ENCODE measurements at places on chromosomes 13 and 19.

GRCh38 chr13:54226876-54227275, 1198.3 kb downstream of the OLFM4 start:
- DNase-seq, result no peak

DNA sequence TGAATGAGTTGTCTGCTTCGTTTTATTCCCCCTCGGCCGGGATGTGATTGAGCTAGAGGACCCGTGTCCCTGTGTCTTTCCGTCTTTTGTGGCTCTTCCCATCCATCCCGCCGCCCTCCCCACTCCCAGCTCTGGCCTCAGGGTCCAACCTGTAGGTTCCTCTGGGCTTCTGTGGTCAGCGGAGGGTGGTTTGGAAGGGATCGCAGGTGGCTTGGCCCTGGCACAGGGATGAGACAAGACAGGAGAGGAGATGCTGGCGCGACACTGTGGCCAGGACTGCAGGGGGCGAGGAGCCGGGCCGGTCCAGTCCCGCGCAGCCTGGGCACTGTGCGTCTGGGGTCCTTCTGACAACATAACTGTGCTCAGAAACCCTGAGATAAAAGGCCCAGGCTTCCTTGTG, 2.0 kb downstream of the EVI5L start:
- no peak for DNase-seq

GRCh38 chr19:48480183-48480557, 11.0 kb downstream of the CYTH2 start:
- DNase-seq, result peak; percentile 76

GRCh38 chr13:26929971-26930730, 169.6 kb upstream of the GPR12 start:
- DNase-seq, result peak; percentile 89

GRCh38 chr13:106263801-106264200, 271.7 kb downstream of the EFNB2 start:
- no peak for DNase-seq

GRCh38 chr13:22049384-22049783, 378.5 kb downstream of the FGF9 start:
- no peak for DNase-seq

GRCh38 chr13:45918597-45918996, 67.0 kb upstream of the SIAH3 start:
- DNase-seq, result no peak

GRCh38 chr19:28475525-28475924, 737.4 kb downstream of the UQCRFS1 start:
- DNase-seq, result no peak

GRCh38 chr19:2325281-2326046, 2.9 kb downstream of the LSM7 start:
- no peak for DNase-seq

DNA sequence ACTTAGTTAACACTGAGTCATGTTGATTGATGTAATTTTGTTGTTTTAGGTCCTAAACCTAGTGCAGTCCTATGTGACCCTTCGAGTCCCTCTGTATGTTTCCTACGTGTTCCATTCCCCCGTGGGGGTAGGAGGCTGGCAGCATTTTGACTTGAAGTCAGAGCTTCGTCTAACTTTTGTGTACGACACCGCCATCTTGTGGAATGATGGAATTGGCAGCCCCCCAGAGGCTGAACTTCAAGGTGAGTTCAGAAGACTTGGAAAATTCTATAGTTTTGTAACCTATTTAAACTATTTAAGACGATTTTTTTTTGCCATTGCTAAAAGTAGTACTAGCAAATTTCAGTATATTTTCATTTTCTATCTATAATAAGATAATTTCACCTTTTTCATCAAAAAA, 117.9 kb downstream of the STOML3 start:
- peak; percentile 60 for DNase-seq

- DNase-seq, result no peak
Measured at GRCh38 chr13:110627761-110628476, 12.6 kb downstream of the NAXD start.

- no peak for DNase-seq
Measured at GRCh38 chr13:72561791-72562190, 165.6 kb downstream of the MZT1 start.

DNA sequence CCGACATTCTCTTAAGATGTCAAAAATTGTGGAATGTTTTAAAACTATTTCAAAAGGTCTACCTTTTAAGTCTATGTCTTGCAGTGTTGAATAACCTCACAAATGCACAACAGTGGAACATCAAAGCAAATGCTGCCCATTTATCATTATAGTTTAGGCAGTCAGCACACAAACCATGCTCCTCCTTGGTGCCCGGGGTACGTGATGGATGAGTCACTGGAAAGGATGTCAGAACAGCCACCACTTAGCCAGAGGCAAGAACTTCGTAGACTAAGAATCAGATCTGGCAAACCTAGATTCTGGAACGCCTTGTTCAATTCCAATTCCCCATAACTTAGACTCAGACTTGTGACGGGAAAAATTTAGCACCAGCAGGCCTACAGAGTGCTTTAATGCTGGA, 343.6 kb downstream of the FGF9 start:
- DNase-seq, result no peak

DNA sequence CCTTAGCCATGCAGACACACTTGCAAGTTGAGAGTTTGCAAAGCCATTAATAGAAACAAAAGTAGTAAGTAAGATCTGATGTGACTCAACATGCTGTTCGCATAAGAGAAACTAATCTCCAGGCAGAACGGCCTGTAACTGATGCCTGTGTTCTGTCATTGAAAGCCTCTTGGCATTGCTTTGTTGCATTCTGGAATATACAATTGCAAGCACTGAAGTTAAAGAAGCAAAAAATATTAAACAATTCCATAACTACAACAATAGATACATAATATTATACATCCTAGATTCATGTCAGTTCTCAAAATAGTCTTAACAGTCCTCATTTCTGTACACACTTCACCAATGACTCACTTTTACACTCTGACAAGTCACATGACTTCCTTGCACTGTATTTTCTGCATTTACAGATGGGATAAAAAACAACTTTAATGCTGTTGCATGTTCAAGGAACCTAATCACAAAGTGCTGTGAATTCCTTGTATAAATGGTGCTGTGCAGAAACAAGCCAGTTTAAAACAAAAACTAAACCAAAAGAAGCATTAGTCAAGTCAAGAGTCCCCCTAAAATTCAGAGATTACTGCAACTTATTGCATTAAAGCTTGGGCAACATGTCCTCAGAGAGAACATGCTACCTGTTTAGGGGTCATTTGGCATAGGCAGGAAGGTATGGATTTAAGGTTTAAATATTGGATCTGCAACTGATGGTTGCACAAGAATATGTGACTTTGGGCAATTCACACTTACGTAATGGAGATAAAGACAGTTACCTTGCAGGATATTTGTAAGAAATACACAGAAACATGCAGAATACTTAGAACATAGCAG, 79.5 kb upstream of the SERP2 start:
- DNase-seq, result no peak

GRCh38 chr19:2026770-2027169, 11.3 kb upstream of the BTBD2 start:
- no peak for DNase-seq

- DNase-seq, result no peak
Measured at GRCh38 chr13:111845621-111846351, 221.2 kb upstream of the SOX1 start.

DNA sequence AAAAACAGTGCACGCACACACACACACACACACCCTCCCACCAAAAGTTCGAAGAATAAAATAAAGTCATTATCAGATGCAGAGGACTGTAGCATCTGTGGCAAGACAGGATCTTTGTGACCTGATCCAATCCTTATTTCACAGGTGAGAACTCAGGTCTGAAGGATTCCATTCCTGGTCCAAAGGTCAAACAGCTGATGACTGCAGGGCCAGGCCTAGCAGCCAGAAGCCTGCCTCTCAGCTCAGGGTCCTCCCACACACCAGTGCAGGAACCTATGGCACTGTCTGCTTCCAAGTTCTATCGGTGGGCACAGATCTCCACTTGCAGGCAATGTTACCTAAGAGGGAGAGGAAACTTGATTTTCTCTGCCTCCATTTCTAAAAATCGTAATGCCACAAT, 57.5 kb downstream of the SERP2 start:
- DNase-seq, result no peak

DNA sequence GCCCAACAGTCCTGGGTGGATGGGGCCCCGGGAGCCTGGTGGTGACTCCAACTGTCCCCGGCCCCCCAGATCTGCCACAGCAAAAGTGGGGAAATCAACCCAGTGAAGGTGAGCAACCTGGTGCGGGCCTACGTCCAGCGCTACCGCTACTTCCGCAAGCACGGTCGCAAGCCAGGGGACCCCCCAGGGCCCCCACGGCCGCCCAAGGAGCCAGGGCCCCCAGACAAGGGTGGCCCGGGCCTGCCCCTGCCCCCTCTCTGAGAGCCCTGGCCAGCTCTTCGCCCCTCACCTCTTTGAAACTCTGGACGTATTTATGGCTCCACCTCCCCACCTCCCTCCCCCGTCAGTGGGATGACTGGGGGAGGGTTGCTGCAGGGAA, 7.5 kb downstream of the IRF3 start:
- no peak for DNase-seq

DNA sequence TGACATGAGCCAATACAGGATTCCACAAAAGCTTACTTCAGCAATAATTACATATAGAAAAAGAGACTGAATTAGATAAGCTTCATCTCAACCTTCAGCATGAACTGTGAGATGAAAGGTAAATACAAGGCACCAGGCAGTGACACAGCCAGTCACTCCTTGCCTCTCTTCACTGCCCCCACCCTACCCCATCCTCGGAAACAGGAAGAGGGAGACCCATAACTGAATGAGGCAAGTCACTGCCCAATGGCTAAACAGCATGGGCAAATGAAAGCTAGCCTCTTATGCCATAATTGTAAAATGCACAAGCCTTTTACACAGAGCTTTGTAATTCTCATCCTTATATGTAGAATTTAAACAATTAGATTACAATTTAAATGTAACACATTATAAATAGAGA, 1.7 kb downstream of the ZNF160 start:
- no peak for DNase-seq

GRCh38 chr13:110248449-110249143, 58.4 kb downstream of the COL4A1 start:
- DNase-seq, result no peak

DNA sequence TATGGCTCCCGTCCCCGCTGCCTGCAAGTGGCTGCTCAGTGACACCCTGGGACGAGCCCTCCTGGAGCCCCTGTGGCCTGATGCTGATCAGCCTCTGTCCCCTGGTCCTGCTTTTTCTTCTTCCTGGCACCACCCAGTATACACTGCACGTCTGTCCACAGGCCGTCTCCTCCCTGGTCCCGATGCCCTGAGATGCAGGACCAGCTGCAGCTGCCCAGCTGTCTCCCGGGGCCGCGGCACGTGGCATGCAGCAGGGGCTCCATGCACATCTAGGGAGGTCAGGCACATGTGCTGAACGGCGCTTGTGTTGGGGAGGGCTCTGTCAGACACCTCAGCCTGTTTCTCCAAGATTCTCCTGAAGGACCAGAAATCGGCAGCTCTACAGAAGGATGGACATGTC, 30.2 kb downstream of the ZFR2 start:
- DNase-seq, result no peak

GRCh38 chr19:33022472-33023116, 42.1 kb downstream of the RHPN2 start:
- DNase-seq, result no peak

DNA sequence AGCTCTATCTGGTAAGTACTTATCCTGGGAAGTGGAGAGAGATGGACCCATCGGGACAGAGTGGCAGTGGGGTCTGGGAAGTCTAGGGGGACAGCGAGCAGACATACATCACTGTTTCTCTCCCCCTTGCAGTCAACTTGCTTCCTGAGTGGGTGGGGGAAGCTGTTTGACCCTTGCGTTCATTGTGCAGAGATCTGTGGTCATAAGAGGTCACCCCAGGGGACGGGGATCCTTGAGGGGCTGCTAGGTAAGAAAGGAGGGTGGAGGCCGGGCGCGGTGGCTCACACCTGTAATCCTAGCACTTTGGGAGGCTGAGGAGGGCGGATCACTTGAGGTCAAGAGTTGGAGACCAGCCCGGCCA, 474 bp downstream of the ARHGEF18 start:
- no peak for DNase-seq

DNA sequence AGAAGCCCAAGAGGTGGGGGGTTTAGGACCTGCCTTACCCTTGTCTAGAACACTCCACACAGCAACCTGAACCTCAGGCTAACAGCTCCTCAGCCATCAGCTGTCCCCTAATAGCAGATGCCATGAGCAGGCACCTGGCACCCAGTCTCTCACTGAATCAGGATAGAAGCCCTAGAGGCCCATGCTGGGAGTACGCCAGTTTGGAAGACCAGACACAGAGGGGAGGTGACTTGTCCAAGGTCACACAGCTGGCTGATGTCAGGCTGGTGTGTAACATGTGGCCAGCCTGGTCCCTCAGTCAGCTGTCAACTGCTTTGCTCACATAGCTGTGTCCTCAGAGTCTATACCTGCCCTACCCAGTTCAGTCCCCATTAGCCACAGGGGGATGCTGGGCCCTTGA, 12.8 kb upstream of the SAMD1 start:
- no peak for DNase-seq

DNA sequence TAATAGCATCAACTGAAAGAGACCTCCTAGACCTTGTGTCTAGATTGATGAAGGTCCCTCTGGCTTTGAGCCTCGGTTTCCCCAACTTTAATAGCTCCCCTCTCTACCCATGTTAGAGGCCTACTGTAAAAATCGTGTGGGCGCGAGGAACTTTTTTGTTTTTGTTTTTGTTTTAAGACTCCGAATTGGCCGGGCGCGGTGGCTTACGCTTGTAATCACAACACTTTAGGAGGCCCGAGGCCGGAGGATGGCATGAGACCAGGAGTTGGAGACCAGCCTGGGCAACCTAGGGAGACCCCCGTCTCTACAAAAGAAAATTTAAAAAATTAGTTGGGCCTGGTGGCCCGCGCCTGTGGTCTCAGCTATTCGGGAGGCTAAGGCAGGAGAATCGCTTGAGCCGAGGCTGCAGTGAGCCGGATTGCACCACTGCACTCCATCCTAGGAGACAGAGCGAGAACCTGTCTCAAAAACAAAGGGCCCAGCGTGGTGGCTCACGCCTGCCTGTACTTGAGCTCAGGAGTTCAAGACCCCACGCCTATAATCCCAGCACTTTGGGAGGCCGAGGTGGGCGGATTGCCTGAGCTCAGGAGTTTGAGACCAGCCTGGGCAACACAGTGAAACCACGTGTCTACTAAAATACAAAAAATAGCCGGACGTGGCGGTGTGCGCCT, 858 bp upstream of the PPP6R1 start:
- DNase-seq, result no peak

- DNase-seq, result no peak
Measured at GRCh38 chr19:45564131-45564780, 20.3 kb downstream of the OPA3 start.

- no peak for DNase-seq
Measured at GRCh38 chr19:55306712-55307111, 18.4 kb downstream of the TMEM150B start.

- DNase-seq, result no peak
Measured at GRCh38 chr13:110521946-110522345, 39.6 kb downstream of the RAB20 start.

GRCh38 chr19:23788411-23788810, 29.7 kb upstream of the ZNF681 start:
- no peak for DNase-seq

All from activated CD8-positive, alpha-beta memory T cell treated with anti-CD3 and anti-CD28 coated beads for 24 hours (primary cell).